Activated CD4-positive, alpha-beta T cell treated with anti-CD3 and anti-CD28 coated beads, Interleukin-2, amount 50 U/mL, for 1 hour (primary cell): ENCODE measurements at places on chromosomes 3 and 15.

DNA sequence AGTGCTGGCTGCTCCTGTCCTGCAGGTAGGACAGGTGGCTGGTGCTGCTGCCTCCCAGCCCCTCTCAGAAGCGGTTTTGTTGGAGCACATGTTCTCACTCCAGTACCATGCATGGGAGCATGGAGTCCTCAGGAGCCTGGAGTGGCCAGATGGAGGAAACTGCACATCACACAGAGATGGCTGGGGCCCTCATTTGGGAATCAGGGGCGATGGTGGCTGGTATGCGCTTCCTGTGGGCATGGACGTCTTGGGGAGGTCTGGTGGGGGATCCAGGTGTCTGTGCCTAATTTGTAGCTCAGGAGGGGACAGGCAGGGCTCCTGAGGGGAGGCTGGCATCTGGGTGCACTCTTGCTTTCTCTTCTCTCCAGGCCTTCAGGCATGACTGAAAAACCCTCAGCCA is 168.2 kb downstream of the KLF13 start:
- no peak for DNase-seq

GRCh38 chr15:75712668-75713337 is at the start of gene CSPG4:
Gene CSPG4, minus strand, starts transcription at chr15:75712848. Its CDS starts 93 bp downstream, at chr15:75712755.
- DNase-seq, result no peak

DNA sequence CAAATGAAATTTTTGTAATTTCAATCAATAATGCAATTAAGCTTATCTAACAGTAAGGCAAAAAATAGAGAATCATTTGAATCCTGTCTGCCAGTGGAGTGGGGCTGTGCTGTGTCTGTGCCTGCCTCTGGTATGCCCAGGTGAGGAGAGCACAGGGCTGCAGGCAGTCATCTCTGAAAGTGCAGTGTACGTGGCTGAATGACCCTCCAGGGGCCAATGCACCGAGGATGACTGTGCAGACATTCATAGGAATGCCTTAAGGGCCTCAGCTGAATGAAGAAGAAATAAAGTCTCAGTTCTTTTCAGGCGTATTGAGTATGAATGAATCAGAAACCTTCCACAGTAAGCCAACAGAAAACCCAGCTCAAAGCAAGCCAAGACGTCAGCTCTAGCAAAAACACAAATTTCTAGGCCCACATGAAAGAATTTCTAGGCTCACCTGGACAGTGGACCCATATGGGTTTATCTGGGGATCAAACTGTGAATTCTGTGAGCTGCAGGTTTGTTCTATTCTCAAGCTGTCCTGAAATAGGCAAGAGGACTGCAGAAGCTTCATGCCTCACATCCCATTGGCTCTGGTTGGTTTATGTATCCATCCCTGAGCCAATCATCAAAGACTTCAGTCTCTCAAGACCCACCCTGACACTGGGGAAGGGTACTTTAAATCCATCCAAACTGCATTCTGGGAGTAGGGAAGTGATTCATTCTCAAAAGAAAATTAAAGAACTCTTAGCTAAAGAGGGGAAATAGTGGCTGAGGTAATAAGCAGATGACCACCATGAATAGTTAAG is 123.4 kb downstream of the SSR3 start:
- no peak for DNase-seq

DNA sequence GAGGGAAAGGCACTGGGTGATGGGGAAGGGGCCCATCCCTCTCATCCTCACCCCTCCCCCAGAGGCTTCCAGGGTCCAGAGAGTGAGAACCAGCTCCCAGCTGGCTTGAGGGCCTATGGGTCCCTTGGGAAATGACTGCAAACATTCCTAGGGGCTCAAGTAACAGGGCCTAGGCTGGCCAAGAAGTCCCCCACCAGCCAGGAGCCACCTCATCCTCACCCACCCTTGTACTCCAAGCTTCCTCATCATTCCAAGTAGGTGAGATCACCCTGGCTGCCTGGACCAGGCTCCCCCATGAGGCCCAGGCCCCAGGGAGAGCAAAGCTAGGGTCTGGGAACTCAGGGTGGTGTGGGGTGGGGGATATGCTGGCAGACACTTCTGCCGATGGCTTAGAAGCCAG is 14.8 kb downstream of the LOXL1 start:
- DNase-seq, result no peak

GRCh38 chr3:107592073-107592472 is 69.3 kb downstream of the BBX start:
- DNase-seq, result no peak
